Stimulated activated naive CD8-positive, alpha-beta T cell treated with anti-CD3 and anti-CD28 coated beads, Interleukin-15, Interleukin-2, amounts not matched to agents 100 U/mL and 50 U/mL, for 24 hours (primary cell): ENCODE measurements at places on chromosomes 5 and 9.

DNA sequence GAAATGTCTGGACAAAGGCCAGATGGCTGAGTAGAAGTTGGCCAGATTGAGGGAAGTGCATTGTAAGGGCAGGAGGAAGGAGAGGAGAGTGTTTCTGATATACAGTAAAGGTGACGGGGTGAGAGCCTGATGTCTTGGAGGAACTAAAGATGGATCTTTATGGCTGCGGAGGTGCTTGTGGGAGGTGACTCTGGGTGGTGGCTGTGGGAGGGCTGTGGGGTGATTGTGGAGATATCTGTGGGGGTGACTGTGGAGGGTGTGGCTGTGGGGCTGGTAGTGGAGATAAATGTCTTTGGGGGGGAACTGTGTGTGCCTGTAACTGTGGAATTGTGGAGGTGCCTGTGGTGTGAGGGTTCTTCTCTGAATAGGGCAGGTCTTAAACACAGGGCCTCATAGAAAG, 121.4 kb downstream of the CMYA5 start:
- DNase-seq = no peak

DNA sequence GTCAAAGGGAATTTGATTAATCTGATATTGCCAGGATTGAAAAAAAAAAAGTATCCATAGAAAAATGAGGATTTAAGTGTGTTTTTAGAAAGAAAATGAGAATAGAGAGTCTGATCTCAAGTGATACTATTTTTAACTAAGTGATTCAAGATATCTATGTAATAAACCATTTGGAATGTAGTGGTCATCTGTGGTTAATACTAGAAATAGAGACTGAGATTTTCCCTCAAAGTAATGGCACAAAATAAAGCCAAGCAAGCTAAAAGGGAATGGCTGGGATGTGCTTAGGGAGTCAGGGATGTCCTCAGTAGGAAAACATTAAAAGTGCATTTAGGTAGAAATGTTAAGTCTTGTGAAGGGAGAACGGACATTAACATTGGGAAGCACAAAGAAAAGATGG, 90.6 kb downstream of the FBXO4 start:
- DNase-seq = no peak

DNA sequence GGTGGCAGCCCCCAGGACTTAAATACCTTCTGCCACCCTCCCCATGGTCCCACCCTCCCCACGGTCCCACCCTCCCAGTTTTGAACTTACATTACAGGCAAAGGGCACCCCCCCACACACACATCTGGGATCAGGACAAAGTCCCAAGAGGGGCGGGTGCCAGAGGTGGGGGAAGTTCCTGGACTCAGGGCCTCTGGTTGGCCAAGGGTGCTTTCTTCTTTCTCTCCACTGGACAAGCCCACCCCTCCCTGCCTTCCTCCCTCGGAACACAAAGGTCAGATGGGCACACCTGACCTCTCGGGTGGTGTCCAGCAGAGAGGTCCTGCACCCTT, 19.1 kb upstream of the RALGDS start:
- DNase-seq = no peak

GRCh38 chr5:39423331-39423751, 1.4 kb downstream of the DAB2 start:
- DNase-seq = no peak

DNA sequence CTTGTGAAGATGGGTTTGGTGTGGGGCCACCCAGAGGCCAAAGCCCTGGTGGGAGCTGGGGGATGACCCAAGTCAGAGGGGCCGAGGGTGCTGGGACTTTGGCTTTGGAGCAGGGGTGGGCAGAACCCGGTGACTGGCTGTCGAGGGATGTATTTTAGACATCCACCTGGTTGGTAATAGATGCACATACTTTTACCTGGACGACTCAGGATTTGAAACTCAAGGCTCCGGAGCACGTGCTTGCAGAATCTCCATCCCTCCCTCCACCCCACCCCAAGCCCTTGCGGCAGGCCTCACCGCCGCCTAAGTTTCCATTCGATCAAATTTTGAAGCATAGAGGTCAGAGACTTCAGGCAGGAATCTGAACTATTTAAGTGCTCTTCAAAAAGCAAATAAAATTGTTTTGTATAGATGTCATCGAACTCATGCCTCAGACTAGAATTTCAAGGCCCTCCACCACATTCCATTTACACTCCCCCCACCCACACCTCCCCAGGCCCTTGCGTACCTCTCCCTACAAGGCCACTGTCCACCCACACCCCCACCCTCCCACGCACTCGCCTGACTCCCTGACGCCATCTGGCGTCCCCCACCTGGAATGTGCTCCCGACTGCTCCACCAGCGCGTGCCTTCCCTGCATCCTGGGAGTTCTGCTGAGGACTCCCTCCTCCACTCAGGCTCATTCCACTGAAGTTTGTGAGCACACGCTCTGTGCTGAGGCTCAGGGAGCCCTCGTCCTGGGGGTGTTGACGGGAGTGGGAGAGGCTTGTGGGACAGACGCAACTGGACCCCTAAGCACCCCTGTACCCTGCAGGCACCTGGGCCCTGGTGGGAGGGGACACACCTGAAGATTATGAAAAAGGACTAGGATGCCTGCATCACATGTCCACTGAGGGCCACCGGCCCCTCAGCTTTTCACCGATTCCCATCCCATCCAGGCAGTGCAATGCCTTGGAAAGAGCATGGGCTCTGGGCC, 56.4 kb upstream of the RPL26L1 start:
- DNase-seq = no peak

GRCh38 chr5:97071101-97071500, 71.3 kb downstream of the LIX1 start:
- DNase-seq = no peak

DNA sequence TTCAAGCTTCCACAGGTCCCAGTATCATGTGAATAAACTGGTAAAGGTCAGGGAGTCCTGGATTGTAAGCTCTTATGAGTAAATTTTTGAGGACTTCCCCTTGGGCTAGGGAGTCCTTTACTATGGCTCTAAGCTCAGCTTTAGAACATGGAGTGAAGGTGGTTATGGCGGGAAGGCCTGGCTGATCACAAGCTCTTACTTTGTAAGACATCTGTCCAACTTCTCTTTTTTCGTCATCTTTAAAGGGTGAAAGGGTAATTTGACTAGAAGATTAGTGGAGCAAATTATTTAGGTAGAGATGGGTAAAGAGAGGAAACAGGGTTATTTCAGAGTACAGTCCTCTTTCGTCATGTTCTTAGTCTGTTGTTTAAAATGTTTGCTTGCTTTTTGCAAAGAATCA, 155.4 kb downstream of the AOPEP start:
- DNase-seq = no peak

GRCh38 chr9:2032234-2032633, 17.1 kb downstream of the SMARCA2 start:
- DNase-seq = no peak

DNA sequence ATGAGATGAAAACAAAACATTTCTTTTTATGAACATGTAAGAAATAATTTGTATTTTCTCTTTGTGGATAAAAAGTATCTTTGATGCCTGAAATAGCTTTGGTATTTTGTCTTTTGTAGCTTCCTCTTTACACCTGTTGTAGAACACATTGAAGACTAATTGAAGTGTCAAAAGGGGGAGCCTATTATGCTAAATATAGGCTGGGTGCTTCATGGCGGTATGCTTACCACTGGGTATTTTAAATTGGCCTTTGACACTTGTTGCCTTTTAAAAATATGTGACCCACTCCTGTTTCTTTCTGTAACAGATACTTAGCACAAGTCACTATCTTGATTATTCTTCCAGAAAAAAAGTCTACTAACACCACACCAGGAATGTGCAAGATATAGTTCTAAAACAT, 226.4 kb downstream of the KIAA0825 start:
- DNase-seq = no peak

DNA sequence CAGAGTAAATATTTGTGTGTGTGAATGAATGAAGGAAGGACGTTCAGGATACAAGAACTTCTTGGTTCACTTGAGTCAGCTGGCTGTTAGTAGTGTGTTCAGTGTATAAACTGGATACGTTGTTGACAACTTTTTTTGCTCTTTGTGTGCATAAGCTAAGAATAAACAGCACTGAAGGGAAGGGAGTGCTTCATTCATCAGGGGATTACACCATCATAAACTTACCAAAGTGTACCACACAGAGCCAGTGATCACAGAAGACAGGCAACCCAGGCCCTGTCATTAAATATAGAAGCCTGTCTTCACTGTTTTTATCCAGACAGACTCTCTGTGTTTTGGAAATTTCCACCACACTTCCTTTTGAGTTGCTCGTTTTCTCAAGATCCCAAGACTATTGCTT, 55.5 kb upstream of the MEF2C start:
- no peak for DNase-seq

DNA sequence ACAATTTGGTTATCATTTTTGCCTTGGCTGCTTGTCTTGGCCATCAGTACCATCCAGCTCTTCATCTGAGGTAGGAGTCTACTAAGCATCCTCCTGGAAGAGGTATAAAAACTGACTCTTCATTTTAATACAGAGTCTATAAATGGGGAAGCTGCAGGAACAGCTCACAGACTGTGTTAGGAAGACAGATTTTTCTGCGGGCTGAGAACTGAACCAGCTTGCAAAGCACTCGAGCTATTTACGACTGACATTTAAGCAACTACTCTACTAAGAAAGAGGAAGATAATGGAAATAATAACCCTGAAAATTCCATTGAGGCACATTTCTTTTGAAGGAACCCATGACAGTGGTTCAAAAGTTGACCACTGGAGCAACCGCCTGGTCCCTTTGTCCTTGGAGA, 314.5 kb upstream of the RFX3 start:
- no peak for DNase-seq

DNA sequence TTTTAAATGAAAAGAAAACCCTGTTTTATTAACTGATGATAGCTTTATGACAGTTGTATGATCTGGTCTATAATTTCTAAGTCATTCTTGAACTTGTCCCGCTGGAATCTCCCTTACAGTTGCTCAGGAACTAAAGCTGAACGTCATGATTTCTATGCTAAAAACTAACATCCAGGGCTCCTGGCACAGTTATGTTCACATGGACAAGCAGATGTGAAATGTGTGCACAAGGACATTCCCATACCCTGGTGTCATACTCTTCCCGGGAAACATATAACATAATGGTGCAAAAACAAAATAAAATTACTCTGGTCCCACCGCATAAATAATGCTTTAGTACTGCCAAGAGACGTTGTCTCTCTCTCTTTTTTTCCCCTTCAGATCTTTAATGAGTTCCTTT, 134.9 kb downstream of the PRDM6 start:
- no peak for DNase-seq

DNA sequence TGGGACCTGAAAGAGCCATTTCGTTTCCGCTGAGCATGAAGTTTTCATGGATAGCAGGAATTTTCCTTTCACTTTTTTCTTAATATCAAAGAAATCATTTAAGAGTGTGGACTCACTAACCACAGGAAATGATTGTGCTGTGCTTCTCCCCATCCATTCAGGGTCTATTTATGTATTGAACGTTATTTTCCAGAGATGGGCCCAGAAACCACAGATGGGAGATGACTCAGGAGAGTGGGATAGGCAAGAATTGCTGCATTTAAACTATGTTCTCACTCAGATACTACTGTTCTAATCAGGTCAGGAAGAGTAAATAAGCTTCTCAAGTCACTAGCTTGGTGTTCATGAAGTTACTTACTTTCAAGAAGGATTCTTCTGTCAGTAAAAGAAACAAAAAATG, 763.8 kb downstream of the DTWD2 start:
- no peak for DNase-seq

DNA sequence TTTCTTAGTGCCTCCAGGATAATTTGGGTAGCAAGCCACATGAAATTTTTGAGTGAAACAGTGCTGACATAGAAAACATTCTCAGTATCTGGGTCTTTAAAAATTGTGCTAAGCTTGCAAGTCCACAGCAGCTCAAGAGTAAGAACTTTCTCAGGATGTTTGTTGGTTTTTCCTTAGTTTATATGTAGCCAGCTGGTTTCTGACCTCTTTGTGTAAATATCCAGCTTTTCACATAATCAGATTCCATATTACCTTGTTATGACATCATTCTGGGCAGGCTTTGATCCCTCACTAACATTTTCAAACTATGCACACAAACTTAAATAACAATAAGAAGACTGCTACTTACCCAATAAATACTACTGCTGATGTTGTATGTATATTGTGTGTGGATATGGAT, 82.9 kb upstream of the VCAN start:
- DNase-seq = no peak

GRCh38 chr9:122127396-122127798, 32.2 kb downstream of the NDUFA8 start:
- DNase-seq = peak; percentile 38

- no peak for DNase-seq
Measured at GRCh38 chr9:136346157-136346481, 17.4 kb downstream of the DNLZ start.

DNA sequence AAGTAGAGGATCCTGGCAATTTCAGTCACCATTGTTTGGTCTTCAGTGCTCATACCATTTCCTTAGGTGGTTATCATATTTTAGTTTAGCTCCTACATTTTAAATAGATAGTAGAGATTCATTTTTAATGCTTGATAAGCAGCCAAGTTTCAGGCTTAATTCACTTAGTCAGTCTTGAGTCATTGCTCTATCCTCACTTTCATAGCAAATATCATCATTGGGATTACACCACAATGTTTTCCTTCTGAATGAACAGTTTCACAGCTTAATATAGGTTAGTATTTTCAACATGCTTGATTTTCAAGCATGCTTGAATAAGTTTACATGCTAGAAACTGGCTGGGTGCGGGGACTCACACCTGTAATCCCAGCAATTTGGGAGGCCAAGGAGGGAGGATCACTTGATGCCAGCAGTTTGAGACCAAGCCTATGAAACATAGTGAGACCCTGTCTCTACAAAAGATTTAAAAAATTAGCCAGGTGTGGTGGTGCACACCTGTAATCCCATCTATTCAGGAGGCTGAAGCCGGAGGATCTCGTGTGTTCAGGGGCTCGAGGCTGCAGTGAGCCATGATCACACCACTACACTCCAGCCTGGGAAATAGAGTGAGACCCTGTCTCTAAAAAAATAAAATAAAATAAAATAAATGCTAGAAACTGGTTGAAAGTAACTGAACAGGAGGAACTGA, 339.9 kb downstream of the ADGRV1 start:
- no peak for DNase-seq

DNA sequence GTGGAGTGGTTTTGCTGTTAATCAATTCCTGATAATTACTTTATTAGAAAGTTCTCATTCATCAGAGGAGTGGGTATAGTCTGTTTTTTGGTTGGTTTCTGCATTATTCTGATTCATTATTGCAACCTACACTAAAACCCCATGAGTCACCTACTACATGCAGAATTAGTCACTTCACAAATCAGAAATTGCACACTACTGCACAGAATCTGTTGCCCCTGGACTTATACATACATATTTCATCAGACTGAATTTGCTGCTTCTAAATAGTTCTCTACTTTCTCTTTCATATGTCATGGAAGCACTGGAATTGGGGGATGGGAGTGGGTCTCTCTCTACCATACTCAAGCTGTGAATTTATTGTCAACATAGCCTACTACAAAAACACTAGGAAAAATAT, 585.1 kb downstream of the DNAH5 start:
- DNase-seq = no peak

DNA sequence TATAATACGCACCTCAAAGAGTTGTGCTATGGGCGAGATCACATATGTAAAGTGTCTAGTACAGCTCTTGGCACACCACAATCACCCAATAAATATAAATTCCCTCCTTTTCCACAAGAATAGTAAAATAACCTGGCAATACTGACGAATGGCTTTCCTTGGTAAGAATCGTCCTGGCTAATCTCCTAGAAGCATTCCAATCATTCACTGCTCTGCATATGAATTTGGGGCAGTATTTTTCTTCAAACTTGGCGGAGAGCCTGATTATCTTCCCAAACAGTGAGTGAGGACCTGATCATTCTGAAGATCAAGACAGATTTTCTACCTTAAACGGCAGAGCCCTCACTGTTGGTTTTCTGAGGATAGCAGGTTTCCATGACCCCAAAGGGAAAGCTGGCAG, 96.0 kb downstream of the TMEM215 start:
- no peak for DNase-seq
